ENCODE measurements at places on chromosomes 6 and 20.

DNA sequence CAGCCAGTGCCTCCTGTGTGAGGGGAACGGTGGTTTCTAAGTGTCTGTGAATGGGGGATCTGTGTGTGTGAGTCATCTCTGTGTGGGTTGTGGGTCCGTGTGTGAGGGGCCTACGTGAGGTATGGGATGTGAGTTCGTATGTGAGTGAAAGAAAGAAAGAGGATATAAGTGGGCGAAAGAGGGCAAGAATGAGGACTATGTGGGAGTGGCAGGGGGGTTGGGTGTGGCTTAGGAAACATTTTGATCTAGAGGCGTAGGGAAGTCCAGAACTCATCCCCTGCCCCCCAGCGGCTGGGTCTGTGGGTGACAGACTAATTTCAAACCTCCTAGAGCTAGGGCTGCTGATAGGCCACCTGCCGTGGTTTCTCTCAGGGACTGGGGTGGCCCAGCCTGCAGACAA lies 35.5 kb downstream of the DHX35 start:
- DNase-seq = no peak

GRCh38 chr20:63268256-63268655 lies 4.4 kb upstream of the ARFGAP1 start:
- DNase-seq = no peak

DNA sequence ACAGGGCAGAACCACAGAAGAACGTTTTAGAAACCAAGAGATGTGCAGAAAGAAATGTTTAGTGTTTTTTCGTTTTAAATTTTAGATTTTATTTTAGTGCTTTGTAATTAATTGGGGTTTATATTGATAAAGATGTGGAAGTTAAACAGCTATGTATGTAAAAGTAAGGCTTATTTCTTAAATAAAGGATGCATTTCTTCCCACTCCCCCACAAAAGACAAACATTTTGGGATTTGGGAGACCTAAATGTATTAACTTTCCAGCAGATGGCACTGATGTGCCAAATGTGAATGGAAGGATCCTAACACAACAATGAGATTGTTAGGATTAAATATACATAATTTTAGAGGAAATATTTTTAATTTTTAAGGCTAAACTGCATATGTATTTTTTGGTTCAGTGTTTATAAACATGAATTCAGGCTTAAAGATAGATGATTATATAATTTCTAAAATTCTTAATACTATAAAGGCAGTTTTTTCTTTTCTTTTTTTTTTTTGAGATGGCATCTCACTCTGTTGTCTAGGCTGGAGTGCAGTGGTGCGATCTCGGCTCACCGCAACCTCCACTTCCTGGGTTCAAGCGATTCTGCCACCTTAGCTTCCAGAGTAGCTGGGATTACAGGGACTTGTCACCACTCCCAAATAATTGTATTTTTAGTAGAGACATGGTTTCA lies 12.0 kb downstream of the PFDN4 start:
- DNase-seq = no peak

GRCh38 chr20:5746064-5746463 lies 4.1 kb upstream of the SHLD1 start:
- no peak for DNase-seq

- DNase-seq = no peak
Observed at GRCh38 chr6:126722411-126722810, 382.5 kb downstream of the CENPW start.

- no peak for DNase-seq
Observed at GRCh38 chr6:145009711-145010110, 724.6 kb downstream of the UTRN start.

DNA sequence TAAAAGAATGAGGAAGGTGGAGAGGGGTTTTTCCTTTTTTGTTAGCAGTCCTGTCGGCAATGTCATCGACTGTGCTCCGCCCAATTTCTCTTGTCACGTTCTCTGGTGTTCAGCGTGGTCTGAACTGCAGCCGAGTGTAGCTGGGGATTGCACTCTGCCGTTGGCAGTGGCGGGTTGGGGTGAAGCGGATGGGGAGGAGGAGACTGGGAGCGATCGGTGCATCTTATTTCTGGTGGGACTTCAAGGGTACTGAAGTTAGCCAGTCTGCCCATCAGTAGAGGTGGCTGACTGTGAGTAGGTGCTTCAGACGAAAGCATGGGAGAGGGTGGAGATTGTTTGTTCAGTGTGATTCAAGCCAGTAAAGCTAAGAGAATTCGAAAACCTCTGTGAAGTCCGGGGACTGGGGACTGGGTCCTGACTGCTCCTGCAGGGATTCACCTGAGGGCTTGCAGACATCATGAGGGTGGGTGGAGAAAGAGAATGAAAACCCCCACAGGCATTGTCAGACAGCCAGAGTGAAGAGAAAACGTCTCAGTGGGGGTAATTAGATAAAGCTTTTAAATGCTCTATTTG lies 5.1 kb downstream of the RREB1 start:
- no peak for DNase-seq

- DNase-seq = no peak
Observed at GRCh38 chr20:19992996-19993908, 23.9 kb upstream of the NAA20 start.

GRCh38 chr20:18977441-18977840 lies 163.9 kb downstream of the SCP2D1 start:
- no peak for DNase-seq

GRCh38 chr6:2196079-2196679 lies 49.2 kb downstream of the GMDS start:
- DNase-seq = no peak

- no peak for DNase-seq
Observed at GRCh38 chr6:5403076-5403475, 141.8 kb downstream of the FARS2 start.

DNA sequence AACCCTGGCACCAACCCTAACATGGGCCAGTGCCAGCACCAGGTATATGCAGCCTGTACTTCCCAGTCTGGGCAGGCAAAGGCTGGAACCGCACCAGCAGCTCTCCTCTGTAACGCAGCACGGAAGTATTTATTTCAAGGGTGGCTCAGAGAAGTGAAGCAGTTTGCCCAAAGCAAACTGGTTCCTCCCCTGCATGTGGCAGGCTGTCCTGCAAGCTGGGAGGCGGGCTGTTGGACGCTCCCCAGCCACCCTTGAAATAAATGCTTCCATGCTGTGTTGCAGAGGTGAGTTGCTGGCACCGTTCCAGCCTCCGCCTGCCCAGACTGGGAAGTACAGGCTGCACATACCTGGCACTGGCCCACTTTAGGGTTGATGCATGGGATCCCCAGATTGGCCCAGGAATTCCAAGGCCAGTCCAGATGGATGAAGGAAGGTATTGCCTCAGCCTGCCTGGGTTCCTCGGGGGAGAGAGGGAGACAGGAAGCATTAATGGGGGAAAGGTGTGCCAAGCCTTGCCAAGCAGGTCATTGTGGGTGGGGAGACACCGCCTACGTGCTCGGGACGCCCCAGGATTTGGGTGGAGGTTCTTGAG lies 49.8 kb downstream of the PPARD start:
- DNase-seq = no peak

GRCh38 chr6:39295611-39296011 lies 18.6 kb downstream of the KCNK17 start:
- DNase-seq = no peak

Measured in stimulated activated CD8-positive, alpha-beta memory T cell treated with anti-CD3 and anti-CD28 coated beads, Interleukin-2, amount 100 ng/mL, for 1 hour (primary cell).